Choroid plexus epithelial cell (primary cell): ENCODE measurements at places on chromosomes 2 and 18.

DNA sequence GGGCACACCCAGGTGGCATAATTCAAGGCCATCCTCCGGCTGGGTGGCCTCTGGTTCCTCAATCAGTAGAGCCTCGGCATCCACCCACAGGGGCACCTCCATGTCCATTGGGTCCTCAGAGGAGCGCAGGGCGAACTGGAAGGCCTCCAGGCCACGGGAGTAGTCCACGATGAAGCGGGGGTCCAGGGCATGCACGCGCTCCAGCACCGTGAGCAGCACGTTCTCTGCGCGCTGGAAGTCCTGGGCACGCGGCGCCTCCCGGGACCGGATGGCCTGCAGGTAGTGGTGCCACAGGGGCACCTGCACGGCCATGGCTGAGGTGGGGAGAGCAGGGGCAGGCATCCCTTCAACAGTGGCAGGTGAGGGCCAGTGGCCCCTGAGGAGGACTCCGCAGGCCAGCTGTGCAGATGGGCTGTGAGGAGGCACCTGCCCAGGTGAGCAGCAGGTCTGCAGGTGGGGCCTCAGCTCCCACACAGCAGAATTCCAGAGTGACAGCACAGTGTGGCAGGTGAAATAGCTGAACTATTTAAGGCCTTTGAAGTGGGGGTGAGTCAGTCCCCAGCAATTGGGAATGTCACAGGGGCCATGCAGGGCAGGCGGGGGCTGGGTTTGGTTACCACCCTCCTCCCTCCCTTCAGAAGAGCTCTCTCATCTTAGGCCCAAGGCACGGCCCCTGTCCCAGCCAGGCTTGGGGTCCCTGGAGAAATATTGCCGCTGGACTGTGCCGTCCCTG, at the start of gene MAB21L4:
Gene MAB21L4, minus strand, starts transcription at position 501 of the 733 bp plus-strand sequence. Its CDS starts 159 bp downstream, at position 342.
- no peak for DNase-seq

DNA sequence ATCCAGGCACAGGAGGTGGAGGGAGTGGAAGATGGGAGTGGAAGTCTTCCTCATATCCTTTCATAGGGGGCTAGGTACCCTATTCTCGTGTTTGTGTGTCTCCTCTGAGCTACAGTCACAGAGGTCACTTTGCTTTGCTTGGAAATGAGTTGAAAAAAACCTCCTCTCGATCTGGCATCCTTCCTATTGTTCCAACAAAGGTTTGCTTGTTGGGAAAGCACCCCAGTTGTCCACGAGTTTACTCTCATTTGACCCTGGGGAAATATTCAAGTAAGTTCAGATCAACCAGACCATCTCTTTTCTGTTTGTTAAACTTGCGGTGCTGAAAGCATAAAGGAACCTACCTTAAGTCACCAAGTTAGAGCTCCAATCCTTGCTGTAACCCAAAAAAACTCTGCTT, 59.3 kb downstream of the ARHGEF33 start:
- DNase-seq = no peak

DNA sequence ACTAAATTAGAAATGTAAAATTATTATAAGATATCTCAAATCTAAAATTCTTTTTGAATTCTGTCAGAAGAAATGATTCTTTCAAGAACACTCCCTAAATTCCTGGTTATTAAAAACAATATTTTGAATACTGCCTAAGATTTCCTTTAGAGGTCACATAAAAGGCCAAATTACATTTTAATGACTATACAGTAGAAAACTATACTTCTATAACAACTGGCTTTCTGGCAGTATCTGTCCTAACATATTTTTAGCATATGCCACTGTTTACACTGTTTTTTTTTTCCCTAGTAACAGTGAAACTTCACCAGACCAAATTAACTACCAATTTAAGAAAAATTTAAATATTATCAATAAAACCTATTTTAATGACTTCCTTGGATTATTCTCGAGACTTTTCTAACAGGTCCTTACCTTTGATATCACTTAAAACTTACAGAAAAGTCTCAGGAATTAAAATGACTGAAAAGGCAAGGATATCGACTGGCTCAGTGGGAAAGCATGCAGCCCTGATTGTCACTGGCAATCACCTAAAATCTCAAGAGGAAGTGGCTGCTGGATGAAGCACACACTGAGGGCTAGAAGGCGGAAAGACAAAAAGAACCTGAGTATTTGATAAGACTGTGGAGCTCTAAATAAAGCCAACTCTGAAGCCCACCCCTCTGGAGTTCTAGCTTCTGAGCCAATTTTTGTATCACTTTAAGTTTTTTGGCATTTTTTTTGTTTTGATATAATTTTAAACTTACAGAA, 59.6 kb downstream of the SPIRE1 start:
- DNase-seq = peak; percentile 62

GRCh38 chr2:236366049-236366387, 101.8 kb upstream of the ASB18 start:
- no peak for DNase-seq
